Stimulated activated CD4-positive, alpha-beta T cell treated with anti-CD3 and anti-CD28 coated beads, Interleukin-4, amount 100 ng/mL, for 24 hours (primary cell): ENCODE measurements at places on chromosomes 3 and 15.
A peak's percentile ranks its signal among the peaks of the same experiment; 100 is the strongest.

DNA sequence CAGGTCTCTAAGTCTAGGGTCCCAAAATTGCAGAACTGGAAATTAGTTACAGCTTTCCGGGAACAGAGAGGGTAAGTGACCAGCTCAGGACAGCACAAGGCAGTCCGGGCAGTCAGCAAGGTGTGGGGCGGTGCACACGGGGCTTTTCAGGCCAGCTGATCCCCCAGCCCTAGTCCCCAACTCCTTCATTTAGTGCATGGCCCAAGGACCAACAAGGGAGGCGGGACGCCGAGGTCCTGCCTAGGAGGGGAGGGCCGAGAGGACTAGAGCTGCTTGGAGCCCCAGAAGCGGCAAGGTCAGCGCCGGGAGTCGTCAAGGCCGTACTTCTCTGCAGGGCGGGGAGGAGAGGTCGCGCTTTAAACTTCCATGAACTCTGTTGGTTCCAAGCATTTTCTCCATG lies 2.0 kb upstream of the PDE8A start:
- DNase-seq = no peak

DNA sequence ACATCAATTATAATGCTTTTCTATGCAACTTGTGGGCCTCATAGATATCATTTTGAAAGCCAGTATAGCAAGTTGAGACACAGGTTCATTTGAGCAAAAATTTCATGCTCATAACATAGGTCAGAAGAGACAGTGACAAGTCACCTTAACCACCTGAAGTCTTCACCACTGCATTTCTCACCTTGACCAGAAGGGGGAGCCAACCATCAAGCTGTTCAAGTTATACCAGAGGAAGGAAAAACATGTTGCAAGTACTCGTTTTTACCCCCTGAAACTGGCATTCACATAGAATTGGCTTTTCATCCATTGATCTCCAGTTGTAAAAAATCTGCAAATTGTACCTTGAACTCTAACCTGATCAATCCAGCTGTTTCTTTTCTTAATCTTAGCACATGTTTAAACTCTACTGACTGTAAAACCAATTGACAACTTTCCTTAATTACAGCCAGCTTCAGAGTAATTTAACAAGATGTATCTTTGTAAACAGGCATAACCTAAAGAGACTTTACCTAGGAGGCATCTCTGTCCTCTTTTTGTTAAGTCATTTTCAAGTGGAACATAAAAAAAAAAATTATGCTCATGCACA lies 1.4 kb downstream of the LMOD3 start:
- DNase-seq = peak; percentile 87

DNA sequence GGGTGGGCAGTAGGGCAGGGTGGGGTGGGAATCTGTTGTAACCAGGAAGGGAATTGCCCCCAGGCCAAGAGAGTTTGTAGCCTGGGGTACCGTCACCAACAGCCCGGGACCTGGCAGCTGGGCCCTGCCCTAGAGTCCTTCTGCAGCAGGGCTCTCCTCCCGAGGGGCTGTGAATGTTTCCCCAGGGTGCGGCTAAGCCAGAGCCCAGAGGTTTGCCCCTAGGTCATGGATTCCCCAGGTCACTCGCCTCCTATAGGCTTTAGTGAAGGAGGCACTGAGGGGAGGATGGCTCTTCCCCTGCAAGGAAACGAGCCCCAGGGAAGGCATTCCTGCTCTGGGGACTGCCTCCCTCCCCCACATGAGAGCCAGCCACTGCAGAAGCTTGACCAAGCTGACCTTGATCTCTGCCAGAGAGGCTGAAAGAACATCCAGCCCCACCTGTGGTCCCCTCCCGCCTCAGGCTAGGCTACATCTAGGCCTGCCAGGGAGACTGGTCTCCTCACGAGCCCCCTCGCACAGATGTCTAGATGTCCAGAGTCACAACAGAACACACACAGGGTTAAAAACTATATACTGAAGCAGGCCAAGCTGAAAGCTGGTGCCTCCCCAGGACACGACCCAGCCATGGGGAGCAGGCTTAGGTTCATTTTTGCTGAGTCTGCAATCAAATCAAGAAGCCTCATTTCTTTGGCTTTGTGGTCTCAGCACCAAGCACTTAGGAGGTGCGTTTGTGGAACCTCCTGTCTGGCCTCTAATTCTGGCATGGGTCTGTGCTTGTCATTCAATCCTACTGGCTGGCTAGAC lies 69.1 kb upstream of the TAMM41 start:
- DNase-seq = no peak

GRCh38 chr3:170324962-170325361 lies 32.6 kb upstream of the SKIL start:
- no peak for DNase-seq

DNA sequence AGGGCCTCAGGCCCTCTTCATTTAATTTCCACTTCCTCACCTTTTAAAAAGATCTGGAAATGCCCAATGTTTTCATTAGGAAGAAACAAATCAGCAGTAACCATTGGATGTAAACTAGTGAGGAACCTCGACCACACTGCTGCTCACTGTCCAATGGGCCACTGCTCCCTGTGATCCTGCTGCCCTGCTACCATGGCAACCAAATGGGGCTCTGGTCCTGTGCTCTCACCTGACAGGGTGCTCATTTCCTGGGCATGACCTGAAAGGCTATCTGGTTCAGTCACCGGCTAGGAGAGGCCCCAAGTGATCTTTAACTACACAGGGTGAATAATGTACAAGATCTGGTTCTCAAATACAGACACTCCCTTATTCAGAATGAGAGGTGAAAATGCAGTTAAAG lies 54.6 kb downstream of the ARHGEF3 start:
- no peak for DNase-seq

- no peak for DNase-seq
Measured at GRCh38 chr3:157231071-157231470, 71.1 kb upstream of the CCNL1 start.

DNA sequence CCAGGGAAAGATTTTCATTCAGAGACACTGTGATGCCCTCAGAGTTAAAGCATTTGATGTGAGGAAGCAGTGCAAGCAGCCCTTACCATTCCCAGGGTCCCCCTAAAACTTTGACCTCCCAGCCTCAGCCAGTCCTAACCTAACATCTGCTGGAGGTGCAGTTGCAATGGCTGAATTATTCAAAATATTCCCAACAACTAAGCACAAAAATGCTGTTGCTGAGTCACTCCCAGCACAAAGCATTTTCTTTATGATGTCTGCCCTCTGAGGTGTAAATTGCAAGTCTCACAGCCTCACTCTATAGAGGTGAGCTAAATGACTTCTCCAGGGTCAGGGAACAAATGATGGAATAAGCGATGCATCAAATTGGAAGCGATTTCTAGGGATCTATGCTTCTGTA lies 6.4 kb upstream of the REC114 start:
- DNase-seq = no peak

DNA sequence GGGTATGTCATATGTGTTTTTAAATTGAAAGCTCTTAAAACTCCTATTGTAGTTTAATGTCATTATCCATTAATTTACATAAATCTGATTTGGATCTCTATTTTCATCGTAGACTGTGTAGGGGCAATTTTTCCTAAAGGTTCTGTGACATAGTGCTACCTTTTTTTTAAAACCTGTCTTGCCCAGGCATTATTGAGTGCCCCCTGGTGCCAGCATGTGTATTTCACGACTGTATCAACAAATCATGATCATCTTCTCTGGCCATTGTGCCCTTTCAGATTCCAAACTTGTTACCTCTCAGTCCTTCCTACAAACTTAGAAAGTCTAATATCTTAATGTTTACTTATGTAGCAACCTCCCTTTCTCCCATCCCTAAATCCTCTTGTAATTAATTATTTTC lies 97.2 kb upstream of the FLNB start:
- peak; percentile 15 for DNase-seq

DNA sequence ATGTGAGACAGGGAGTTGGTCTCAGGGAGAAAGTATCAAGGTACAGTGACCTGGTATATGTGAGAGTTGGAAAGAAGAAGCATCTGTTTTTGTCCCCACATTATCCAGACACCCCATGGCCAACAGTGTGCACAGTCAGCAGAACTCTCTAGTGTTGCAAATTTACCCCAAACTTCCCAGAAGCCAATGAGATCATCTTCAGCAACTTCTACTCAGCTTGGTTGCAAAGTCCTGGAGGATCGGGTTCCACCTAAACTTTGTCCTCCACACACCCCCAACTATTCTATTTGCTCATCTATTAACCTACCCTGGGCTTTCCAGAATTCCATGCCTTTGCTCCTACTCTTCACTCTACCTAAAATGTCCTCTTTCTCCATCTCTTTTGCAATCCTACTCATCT lies 15.7 kb downstream of the RBSN start:
- DNase-seq = no peak

DNA sequence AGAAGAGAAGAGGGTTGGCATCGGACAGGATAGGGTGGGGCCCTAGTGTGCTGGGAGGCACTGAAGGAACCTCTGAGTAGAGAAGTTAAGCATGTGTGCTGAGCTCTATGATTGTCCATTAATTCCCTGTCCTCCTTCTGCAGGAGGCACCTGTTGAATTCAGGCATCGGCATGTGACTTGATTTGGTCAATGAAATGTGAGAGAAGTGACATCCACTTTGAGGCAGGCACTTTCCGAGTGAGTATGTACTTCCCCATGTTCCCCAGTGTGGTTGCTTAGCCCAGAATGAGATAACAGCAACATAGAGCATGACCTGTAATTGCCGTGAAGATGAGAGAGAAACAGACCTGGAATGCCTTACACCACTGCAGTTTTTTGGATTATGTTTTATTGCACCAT lies 224.8 kb downstream of the RPLP1 start:
- DNase-seq = no peak

- no peak for DNase-seq
Measured at GRCh38 chr3:73453666-73454065, 171.1 kb downstream of the PDZRN3 start.

GRCh38 chr3:167330993-167331785 lies 48.9 kb downstream of the ZBBX start:
- no peak for DNase-seq

- no peak for DNase-seq
Measured at GRCh38 chr15:62622775-62623174, 419.8 kb upstream of the TPM1 start.

DNA sequence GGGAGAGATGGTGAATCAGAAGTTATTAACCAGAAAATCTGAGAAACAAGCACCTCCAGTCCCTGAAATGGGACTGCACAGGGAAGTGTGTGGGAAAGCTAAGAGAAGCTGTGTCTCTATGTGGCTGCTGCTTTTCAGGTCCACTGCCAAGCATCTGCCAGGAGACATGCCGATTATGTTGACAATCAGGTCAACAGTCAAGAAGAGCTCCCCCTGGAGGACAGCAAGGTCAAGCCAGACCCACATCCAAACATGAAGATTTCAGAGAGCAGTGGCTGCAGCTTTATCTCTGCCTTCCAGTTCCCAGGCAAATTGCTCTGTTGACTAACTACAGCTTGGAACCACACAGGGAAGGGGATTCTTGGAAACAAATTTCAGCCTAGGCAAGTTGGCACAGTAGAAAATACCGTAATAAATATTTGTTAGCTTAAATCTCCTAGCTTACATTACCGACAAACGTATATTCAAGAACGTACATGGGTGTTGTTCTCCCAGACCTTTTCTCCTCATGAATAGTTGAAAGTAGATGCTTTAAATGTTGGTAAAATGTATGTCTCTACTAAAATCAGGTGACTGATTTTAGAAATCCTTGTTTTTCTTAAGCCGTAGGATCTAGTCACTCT lies 394.5 kb upstream of the RARB start:
- DNase-seq = no peak

- no peak for DNase-seq
Measured at GRCh38 chr15:85556618-85556895, 176.2 kb downstream of the AKAP13 start.

GRCh38 chr3:185677146-185677829 lies 91.2 kb downstream of the SENP2 start:
- no peak for DNase-seq

GRCh38 chr3:189744235-189744634 lies 113.0 kb downstream of the TP63 start:
- DNase-seq = no peak

DNA sequence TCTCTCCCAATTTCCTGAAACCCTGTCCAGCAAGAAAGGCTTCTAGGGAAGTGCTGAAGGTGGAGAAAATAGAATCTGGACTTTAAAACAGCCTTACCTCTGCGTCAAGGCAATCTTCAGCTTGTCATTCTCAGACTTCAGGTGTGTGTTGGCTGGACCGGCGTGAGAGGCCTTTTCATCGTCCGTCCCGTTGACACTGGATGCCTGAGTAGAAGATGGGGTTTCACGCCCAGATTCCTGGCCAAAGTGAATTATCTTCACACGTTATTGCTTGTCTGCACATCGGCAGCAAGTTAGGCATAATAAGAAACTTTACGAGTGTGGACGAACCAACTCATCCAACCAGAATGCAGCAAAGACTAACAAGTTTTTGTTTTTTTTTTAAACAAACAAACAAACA lies 49.5 kb downstream of the WHAMM start:
- DNase-seq = no peak

DNA sequence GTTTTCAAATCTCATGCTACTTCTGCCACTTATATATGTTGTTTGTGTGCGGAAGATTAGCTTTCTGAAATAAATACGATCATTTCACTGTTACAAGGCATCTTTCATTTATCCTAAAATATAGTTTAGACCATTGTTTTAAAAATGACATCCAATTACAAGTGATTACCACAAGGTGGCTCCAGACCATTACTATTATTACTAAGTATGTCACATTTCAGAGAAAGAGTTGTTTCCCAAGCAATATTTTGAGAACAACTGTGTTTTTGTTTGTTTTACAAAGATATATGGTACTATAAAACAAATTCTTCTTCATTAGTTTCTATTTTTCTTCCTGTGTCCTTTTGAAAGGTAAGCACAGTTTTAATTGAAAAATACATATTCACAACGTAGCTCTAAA lies 136.0 kb upstream of the RAP2B start:
- DNase-seq = no peak
